Nephron progenitor cell (in vitro differentiated cells): ENCODE measurements at places on chromosomes 2 and 18.

- no peak for DNase-seq
Measured at GRCh38 chr2:128612628-128613027, 294.0 kb upstream of the HS6ST1 start.

DNA sequence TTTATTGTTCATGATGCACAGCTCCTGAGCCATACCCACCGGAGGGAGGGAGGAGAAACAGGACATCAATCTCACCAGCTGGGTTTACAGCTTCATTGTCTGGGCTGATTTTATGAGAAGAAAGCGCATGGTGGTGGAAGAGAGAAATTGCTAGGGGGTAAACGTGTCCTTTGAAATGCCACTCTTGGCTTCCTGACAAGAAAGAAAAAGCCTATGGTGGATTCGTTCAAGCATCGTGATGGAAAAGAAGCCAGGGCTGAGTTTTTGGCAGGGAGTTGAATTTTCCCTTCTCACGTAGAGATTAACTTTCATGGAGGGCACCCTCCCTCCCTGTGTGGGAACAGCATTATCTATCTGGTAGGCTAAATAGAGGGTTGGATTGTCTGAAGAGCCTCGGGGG is 502.0 kb downstream of the SLC4A3 start:
- DNase-seq = no peak

DNA sequence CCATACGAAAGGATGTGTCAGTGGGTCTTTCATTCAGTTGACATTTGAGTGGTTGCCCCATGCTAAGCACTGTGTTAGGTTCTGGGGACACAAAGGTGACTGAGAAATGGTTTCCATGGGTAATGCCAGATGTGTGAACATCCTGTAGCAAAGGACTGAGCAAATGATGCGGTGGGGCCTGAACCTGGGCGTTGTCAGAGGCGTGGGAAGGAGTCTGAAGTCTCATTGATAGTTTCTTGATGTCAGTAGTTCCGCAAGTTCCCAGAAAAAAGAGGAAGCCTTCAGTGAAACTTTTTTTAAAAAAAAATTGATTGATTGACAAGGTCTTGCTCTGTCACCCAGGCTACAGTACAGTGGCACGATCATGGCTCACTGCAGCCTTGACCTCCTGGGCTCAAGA is 56.9 kb downstream of the LIMS1 start:
- no peak for DNase-seq

GRCh38 chr2:105777506-105778055 is 32.9 kb downstream of the NCK2 start:
- no peak for DNase-seq

- no peak for DNase-seq
Measured at GRCh38 chr2:9538000-9538507, 17.6 kb downstream of the ADAM17 start.

DNA sequence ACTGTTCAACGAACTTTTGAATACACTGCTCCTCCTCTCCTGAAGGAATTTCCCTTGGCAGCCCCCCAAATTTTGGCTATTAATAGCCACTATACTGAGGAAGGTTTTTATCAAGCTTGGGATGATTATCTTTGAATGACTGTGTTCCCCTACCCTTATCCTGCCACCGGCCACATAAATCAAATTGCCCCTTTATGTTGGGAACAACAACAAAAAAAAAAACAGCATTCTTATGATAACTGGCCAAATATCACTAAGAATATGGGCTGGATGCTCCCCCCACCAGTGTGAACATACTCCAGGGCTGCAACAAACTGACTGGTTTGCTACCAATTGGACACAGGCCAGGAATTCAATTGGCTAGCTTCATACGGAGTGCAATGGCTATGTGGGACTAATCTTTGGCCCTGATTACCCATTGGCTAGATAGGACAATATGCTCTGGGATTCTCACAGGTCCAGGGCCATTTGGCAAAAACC is 20.6 kb downstream of the DUSP11 start:
- DNase-seq = no peak

- DNase-seq = no peak
Measured at GRCh38 chr18:5817816-5818215, 77.5 kb downstream of the TMEM200C start.
